Suprapubic skin (tissue), 4 donors: ENCODE measurements at places on chromosomes 2 and 18. TPM values are rescaled to one million over a fixed set of nuclear protein-coding genes. Genes with fewer than 3 reads are reported as not detected.

- no peak overlapping the region for H3K4me3 ChIP-seq
- peaks cover 6% of the 10 kb centered on the region for H3K36me3 ChIP-seq
- DNase-seq = no peak
- H3K27me3 ChIP-seq = no peaks in the 10 kb centered on the region
These were observed 17.3 kb downstream of the NCK2 start for GRCh38 chr2:105761931-105762515.

DNA sequence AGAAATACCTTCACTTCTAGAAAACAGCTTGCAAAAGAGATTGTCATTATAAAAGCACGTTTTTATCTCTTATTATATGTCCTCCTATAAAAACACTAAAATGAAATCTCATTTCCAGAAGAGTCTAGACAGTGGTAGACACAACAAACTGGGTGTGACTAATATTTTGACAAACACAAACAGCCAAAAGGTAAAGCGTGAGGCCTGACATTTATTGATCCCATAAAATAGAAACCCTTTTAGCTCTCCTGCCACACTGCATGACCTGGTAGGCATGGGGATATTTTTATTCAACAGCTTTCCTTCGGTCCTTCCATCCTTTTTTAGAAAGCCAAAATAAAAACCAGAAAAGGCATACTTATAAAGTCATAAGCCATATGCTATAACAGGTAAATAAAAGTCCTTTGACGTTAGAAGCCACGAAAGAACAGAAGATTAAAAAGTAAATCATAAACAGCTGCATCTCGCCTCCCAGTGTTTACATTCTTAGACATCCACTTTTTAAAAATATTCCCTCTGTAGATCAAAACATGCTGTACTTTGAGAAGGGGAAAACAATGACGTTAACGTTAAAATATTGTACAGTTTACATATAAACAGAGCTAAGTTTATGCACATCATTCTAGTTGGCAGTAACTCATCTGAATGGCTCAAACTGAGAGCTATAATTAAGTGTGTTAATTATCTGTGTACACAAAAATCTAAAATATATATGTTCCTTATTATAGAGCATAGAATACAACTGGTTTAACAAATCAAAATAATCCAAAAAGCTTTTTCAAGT is 44.6 kb downstream of the IRS1 start:
- no peak for DNase-seq
- no peaks in the 10 kb centered on the region for H3K27me3 ChIP-seq
- H3K27ac ChIP-seq = peak overlapping the region; percentile 65
- peaks cover 32% of the 10 kb centered on the region for H3K4me1 ChIP-seq
- no peaks in the 10 kb centered on the region for H3K36me3 ChIP-seq

DNA sequence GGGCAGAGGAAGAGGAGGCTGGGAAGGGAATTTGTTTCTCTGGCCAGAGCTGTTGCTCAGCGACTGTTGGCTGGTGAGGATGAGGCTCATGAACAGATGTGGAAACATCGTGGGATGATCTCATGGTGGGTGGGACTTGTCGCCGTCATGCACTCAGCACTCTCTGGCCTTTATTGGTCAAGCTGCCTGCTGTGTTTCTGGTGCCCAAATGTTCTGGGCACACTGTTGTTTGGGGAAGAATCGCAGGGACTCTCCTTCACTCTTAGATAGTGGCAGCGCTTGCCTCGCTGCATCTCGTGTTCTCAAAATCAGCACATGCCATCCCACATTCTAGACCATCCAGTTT is 145.6 kb downstream of the AGAP1 start:
- peaks cover 35% of the 10 kb centered on the region for H3K4me1 ChIP-seq
- no peak overlapping the region for H3K4me3 ChIP-seq
- peak overlapping the region; percentile 73 for H3K27ac ChIP-seq
- DNase-seq = peak; percentile 92
- no peaks in the 10 kb centered on the region for H3K27me3 ChIP-seq

GRCh38 chr2:127609031-127609751 is 36.8 kb upstream of the GPR17 start:
- no peak for DNase-seq
- no peaks in the 10 kb centered on the region for H3K4me1 ChIP-seq
- no peak overlapping the region for H3K27ac ChIP-seq
- H3K4me3 ChIP-seq = no peak overlapping the region
- no peaks in the 10 kb centered on the region for H3K27me3 ChIP-seq
- no peaks in the 10 kb centered on the region for H3K36me3 ChIP-seq

- DNase-seq = no peak
- no peak overlapping the region for H3K4me3 ChIP-seq
- peaks cover 12% of the 10 kb centered on the region for H3K4me1 ChIP-seq
- no peaks in the 10 kb centered on the region for H3K27me3 ChIP-seq
- peaks cover 2% of the 10 kb centered on the region for H3K36me3 ChIP-seq
- H3K27ac ChIP-seq = no peak overlapping the region
These were observed 267.8 kb upstream of the EPAS1 start for GRCh38 chr2:46029332-46029811.

DNA sequence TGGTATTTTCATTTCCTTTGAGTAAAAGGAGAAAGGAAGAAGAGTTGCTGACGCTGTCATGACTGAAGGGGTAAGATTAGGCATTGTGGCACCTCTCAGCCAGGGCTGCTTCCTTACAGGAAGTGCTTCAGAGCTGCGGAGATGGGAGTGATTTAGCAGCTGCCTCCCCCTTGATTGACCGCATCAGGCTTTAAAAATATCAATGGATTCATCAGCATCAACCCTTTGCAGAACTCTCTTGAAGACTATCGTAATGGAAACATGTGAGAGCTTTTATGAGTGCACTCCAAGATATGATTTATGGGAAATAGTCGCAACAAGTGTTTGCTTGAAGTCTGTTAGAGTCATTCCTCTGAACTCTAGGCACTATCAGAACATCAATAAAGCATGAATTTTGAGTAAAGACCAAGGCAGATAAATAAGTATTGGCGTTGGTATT is 141.1 kb downstream of the CSRNP3 start:
- no peak for DNase-seq
- H3K4me3 ChIP-seq = no peak overlapping the region
- H3K27me3 ChIP-seq = no peaks in the 10 kb centered on the region
- no peaks in the 10 kb centered on the region for H3K4me1 ChIP-seq
- no peak overlapping the region for H3K27ac ChIP-seq
- no peaks in the 10 kb centered on the region for H3K36me3 ChIP-seq

DNA sequence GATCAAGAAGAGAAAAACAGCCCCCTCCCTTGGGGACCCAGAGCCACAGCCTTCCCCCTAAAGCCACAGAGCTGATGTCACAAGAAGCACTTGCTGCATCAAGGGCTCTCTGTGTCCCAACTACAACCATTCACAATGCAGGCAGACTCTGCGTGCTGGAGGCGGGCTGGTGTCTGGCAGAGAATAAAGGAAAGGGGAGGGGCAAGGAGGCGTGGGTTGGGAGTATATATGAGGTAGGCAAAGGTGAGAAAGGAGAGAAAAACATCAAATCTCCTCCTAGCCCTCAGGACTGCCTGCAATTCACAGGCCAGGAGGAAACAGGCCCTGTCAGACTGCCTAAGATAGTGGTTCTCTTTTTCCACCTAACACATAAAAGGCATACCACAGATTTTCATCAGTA is 48.8 kb upstream of the IHH start:
- no peak overlapping the region for H3K27ac ChIP-seq
- H3K36me3 ChIP-seq = no peaks in the 10 kb centered on the region
- H3K4me1 ChIP-seq = peaks cover 7% of the 10 kb centered on the region
- DNase-seq = no peak

DNA sequence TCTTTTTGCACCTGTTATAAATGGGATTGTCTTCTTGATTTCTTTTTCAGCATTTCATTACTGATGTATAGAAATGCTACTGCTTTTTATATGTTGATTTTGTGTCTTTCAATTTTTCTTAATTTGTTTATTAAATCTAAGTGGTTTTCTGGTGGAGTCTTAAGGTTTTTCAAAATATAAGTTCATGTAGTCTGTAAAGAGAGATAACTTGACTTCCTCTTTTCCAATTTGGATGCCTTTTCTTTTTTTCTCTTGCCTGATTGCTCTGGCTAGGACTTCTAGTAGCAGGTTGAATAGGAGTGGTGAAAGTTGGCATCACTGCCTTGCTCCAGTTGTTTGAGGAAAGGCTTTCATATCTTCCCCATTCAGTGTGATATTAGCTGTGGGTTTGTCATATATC is 28.6 kb upstream of the GALNT5 start:
- no peak for DNase-seq
- no peaks in the 10 kb centered on the region for H3K4me1 ChIP-seq
- H3K27me3 ChIP-seq = no peaks in the 10 kb centered on the region

DNA sequence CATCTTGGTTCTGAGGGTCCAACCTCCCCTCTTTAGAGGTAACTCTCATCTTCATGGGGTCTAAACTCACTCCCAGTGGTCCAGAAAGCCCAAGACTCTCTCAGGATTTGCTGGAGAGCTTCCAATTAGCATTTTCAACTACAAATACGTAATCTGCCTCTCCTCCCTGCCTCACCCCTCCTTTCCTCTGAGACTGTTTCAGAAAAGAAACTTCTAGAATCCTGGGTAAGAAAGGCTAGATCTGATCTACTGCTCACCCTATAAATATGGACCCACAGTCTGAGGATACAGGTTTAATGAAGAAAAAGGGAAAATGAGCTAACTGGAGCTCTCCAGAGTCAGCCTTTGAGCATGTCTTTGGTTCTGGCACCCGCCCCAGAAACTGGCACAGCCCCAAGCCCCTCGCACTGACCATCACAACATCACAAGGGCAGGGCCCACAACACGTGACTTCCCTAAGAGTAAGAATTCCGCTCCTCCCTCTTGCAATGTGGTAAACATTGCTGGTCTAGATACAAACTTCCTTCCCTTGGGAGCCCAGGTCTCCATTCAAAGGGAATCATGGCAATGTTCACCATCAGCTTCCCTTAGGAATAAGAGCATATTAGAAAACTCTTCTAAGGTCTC is 21.7 kb upstream of the IHH start:
- no peaks in the 10 kb centered on the region for H3K4me1 ChIP-seq
- H3K36me3 ChIP-seq = peaks cover 5% of the 10 kb centered on the region
- no peak overlapping the region for H3K27ac ChIP-seq

DNA sequence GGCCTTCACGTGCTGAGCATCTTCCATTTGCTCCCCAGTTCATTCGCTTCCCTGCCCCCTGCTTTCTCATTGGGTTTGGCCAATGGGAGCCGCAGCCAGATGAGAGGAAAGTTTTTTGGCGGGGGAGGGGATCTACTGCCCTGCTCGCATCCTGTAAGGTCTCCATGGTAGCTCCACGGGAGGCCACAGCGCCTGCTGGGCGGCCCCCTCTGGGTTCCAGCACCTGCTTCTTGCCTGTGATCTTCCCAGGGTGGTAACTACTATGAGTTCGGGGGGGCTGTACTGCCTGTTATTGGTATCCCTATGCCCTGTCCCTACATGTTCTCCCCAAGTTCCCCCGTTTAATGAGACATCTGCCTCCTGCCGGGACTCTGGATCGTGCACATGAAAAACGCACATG is 57.2 kb downstream of the INPP5D start:
- H3K27me3 ChIP-seq = no peaks in the 10 kb centered on the region
- no peak overlapping the region for H3K27ac ChIP-seq
- H3K4me3 ChIP-seq = no peak overlapping the region
- H3K36me3 ChIP-seq = no peaks in the 10 kb centered on the region
- no peak for DNase-seq

- peaks cover 27% of the 10 kb centered on the region for H3K4me1 ChIP-seq
- no peak overlapping the region for H3K4me3 ChIP-seq
- no peaks in the 10 kb centered on the region for H3K27me3 ChIP-seq
- peaks cover 6% of the 10 kb centered on the region for H3K36me3 ChIP-seq
- no peak overlapping the region for H3K27ac ChIP-seq
These were observed 8.8 kb downstream of the TRIB2 start for GRCh38 chr2:12725233-12726187.

GRCh38 chr2:206890926-206891325 is 48.4 kb upstream of the CPO start:
- H3K27me3 ChIP-seq = no peaks in the 10 kb centered on the region
- H3K36me3 ChIP-seq = no peaks in the 10 kb centered on the region
- DNase-seq = no peak
- no peaks in the 10 kb centered on the region for H3K4me1 ChIP-seq
- no peak overlapping the region for H3K4me3 ChIP-seq

DNA sequence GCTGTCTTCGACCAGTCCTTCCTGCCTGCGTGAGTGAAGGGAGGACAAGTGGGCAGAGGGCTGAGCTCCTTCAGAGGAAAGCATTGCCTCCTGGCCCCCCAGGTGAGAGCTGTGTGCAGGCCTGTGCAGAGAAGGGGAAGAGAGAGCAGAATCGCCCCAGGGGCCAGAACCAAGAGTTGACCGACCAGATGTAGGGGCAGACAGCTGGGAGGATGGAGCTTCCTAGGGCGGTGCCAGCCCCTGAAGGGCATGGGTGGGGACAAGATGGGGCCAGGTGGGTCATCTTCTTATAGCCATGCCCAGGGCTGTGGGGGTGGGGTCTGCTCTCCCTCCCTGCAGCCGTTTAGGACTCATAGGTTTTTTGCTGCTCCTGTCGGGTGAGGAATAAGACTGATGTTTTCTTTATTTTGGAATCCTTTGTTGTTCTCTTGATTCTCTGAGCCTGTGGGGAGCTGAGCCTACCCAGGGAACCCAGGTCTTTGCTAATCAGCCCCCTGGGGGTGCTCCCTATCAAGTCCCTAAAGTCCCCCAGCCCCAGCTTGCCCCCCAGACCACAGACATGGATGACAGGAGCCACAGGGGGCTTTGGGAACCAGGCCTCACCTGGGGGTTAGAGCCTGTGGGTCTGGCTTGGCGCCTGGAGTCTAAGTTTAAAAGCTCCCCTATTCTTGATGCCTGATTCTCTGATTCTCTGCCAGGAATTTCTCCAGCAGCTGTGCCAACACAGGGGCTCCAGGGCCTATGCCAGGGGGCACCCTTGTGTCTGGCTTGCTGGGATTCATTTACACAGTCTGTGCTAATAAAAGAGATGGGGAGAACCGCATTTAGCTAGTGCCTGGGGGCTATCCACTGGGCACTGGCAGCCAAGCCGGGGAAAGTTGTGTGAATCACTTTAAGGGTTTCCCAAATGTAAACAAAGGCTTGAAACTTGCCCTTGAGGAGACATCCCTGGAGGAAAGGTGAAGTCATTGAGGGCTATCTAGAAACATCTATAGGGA is 9.3 kb upstream of the EFHD1 start:
- DNase-seq = no peak
- H3K36me3 ChIP-seq = no peaks in the 10 kb centered on the region
- no peaks in the 10 kb centered on the region for H3K4me1 ChIP-seq
- H3K27me3 ChIP-seq = no peaks in the 10 kb centered on the region

DNA sequence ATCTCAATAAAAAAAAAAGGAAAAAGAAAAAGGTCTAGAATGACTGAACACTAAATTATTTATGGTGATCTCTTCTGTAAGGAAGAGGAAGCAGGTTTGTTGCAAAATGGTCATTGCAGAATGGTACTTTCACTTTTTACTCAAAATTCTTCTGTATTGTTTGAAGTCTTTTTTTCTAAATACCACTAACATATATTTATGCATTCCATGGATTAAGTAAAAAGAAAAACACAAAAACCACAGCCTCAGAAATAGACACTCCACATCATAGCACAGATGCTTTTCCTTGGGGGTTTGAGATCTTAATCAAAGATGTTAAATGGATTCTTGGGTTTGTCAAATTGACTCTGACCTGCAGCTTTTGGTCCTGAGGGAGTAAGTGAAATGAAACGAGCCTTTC is 47.4 kb downstream of the RHOB start:
- no peaks in the 10 kb centered on the region for H3K36me3 ChIP-seq
- H3K4me3 ChIP-seq = no peak overlapping the region
- H3K27ac ChIP-seq = no peak overlapping the region
- H3K4me1 ChIP-seq = peaks cover 42% of the 10 kb centered on the region
- H3K27me3 ChIP-seq = no peaks in the 10 kb centered on the region

- H3K27me3 ChIP-seq = no peaks in the 10 kb centered on the region
- H3K4me3 ChIP-seq = no peak overlapping the region
- H3K27ac ChIP-seq = peak overlapping the region; percentile 55
- peaks cover 13% of the 10 kb centered on the region for H3K4me1 ChIP-seq
- DNase-seq = no peak
These were observed 10.7 kb upstream of the RNU4ATAC start for GRCh38 chr2:121519732-121520640.

ITGA4 gene
- total RNA-seq = 0.72 TPM

AOX1 gene
- total RNA-seq = 22.2 TPM

RAB17 gene
- total RNA-seq = 4.9 TPM

HES6 gene
- 8.6 TPM for total RNA-seq
